Colonic mucosa (tissue), 4 donors: ENCODE measurements at places on chromosomes 11 and 22.

DNA sequence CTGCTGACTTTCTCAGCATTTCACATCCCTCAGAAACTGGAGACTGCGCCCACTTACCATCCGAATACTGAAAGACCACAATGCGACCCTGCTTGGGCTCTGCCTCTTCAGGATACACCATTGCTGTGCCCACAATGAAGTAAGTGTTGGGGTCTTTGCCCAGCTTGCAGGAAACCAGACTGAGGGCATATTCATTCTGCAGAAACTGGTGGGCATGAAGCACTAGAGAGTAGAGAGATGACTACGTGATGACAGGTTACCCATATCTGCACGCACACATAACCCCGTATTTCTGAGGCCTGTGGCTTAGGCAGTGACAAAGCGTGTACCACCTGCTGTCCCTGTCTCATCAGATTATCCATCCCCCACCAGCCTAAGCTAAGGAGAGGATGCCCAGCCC lies 14.6 kb upstream of the VWCE start:
- no peak for DNase-seq

DNA sequence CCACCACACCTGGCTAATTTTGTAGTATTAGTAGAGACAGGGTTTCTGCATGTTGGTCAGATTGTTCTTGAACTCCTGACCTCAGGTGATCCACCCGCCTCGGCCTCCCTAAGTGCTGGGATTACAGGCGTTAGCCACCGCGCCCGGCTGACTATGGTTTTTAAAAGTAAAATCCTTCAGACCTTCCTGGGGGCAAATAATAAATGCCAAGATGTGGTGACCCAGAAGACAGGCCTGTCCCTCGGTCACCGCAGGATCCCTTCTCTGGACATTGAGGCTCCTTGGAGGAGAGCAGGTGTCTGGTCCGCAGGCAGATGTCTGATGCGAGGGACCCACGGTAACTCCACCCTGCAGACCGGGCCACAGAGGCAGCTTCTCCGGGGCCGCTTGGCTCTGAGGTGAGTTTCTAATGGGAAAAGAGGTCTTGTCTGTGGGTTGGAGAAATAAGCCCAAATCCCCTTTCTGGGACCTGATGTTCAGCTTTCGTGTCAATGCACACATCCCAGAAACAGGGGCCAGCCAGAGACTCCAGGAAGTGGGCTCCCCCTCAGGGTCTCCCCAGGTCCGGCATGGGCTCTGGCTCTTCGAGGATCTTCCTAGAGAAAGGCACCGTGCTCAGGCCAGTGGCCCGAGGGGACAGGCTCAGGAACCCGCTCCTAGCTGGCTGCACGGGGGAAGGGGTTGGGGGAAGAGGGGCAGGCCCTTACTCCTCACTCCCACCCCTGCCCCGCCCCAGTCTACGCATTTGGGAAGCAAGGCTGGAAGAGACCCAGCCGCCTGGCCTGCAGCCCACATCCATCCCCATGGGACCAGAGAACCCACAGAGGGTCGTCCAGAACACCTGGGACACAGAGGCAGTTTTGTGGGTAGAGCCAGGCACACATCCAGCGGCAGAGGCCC lies 100.6 kb downstream of the WNT7B start:
- DNase-seq, result no peak

GRCh38 chr11:34359548-34359891 lies 1.7 kb upstream of the ABTB2 start:
- DNase-seq, result no peak

GRCh38 chr11:110829873-110830272 lies 117.6 kb upstream of the ARHGAP20 start:
- no peak for DNase-seq

DNA sequence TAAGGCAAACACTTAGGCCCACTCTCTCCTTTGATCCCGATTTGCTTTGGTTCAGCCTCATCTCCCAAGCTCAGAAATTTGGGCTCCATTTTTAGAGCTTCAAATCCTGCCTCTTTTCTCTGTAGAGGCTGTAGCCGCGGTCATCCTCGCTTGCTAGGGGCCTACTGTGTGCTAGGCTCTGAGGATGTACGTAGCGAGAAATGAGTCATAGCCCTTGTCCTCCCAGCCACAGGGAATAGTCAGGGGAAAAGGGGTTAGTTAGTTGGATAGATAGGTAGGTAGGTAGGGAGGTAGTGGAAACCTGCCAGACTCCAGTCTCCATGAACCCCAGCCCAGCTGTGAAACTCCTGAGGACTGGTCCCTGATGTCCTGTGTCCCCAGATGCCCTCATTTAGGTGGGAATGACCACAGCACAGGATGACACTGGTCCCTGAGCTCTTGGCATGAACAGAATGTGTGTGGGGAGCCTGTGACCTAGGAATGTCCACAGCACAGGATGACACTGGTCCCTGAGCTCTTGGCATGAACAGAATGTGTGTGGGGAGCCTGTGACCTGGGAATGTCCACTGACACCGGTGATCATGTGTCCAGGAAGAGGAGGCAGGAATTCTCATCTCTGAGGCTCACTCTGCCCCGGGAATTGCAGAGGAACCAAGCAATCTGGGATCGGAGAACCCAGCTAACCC lies 21.4 kb upstream of the HMOX1 start:
- no peak for DNase-seq

DNA sequence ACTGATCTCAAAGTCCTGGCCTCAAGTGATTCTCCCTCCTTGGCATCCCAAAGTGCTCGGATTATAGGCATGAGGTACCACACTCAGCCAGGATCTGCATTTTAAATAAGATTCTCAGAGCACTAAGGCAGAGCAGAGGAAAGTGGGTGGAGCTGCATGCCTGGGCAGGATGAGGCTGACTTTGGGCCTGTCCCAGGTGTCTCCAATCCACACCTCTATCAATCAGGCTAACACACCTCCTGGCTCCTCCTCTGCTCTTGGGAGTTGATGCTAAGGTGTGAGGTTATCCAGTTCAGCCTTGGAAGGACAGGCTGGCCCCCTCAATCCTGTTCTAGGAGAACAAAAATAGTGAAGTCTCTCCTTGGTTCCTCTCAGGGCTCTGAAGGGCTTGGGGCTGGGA lies 30.2 kb upstream of the P2RY2 start:
- no peak for DNase-seq

DNA sequence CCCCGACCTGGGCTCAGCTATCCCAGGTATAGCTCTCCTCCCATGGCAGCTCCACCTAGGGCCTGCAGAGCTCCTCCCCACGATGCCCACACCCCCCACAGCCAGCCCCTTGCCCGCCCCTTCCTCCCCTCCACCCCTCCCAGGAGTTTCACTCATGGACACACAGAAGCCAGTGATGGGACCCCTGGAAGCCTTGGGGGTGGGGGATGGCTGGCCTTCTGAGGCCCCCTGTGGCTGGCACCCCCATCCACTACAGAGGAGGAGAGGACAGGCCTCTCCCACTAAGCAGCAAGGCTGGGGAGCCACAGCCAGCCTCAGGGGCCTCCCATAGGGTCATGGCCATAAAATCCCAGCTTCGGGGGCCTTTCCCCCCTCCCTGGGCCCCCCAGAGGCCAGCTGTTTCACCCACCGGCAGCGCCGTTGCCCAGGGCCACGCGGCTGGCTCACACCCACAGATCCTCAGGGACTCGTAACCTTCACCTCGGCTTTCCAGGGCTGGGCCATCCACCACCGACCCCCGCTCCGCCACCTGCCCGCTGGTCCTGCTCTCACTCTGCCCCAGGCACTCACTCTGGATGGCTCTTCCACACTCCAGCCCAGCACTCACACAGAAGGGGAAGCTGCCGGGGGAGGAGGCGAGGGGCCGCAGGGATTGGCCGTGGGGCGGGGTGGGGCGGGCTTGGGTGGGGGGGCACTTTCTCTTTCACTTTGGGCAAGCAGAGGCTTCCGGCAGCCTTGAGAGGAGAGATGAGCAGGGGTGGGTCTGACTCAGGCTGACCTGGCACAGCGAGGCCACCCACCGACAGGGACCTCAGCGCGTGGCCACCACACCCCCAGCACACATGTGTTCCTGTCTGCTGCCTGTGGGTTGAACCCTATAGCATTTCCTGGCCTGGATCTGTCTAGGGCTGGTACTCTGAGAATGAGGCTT lies 2.2 kb downstream of the SLC25A22 start:
- peak; percentile 78 for DNase-seq

DNA sequence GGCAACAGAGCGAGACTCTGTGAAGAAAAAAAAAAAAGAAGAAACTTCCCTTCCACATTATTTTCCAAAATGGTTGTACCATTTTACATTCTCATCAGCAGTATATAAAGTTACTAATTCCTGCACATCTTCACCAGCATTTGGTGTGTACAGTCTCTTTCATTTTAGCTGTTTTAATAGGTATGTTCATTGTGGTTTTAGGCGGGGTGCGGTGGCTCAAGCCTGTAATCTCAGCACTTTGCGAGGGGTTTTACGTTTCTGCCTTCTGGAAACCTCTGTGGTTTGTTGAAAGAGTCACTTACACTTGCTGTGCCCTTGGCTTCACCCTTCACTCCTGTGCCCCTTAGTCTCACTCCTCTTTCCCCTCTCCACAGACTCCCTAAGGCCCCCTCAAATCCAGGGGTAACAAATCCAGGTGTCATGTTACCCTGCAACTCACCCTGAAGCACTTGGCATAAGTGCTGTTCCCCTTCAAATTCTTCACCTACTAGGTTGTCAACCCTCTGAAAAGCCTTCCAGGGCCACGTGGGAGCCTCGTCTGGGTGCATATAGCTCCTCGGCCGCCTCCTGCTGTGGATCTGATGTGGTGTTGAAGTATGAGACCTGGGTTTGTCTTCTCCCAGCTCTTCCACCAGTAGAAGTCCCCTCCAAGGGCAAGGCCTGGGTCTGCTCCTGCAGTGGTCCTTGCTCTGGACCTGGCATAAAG lies 20.8 kb downstream of the TOB2 start:
- no peak for DNase-seq

- no peak for DNase-seq
These were observed 1182.5 kb downstream of the LRRC4C start for GRCh38 chr11:40276960-40277359.

- peak; percentile 37 for DNase-seq
These were observed 102.4 kb upstream of the TIMP3 start for GRCh38 chr22:32699001-32699582.

GRCh38 chr22:37734402-37734700 lies 37.5 kb downstream of the TRIOBP start:
- DNase-seq, result no peak

GRCh38 chr11:120130176-120130980 lies 7.5 kb downstream of the TRIM29 start:
- DNase-seq, result no peak

- DNase-seq, result no peak
These were observed 18.5 kb downstream of the GRK3 start for GRCh38 chr22:25582946-25583345.

- DNase-seq, result no peak
These were observed 188.9 kb downstream of the MYO18B start for GRCh38 chr22:25930788-25931310.

- no peak for DNase-seq
These were observed 15.2 kb downstream of the POLR3H start for GRCh38 chr22:41528938-41529561.

DNA sequence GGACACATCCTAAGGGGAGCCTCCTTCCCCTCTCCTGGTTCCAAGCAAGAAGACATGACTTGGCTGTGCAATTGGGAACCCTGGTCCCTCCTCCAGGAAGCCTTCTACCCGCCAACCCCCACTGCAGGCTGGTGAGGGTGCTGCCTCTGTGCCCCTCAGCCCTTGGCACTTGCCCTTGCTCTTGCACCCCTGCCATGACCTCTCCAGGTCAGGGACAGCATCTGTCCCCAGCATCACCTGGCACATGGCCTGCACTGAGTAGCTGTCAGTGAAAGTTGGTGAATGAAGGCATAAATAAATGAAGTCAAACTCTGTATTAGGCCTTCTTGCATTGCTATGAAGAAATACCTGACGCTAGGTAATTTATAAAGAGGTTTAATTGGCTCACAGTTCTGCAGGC lies 1.9 kb upstream of the GTSE1 start:
- no peak for DNase-seq

DNA sequence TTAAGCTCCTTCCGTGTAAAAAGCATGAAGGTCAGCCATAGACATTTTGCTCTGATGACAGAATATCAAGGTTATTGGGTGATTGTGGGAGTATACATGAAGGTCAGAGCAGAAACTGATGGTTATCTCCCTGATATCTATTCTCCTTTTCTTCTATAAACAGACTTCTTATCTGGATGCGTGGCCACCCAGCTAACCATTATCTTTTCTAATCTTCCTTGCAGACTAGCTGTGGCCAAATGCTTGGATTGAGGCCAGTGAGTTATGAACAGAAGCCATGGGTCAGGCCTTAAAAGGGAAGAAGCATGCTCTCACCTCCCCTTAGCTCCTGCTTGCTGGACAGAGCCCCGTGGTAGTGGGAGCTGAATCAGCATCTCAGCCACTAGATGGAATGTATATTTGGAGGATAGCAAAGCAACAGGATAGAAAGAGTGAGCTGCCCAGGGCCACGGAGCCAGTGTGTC lies 31.3 kb upstream of the LRRC55 start:
- no peak for DNase-seq

- peak; percentile 14 for DNase-seq
These were observed 1.0 kb upstream of the RAB3IL1 start for GRCh38 chr11:61918251-61918937.

DNA sequence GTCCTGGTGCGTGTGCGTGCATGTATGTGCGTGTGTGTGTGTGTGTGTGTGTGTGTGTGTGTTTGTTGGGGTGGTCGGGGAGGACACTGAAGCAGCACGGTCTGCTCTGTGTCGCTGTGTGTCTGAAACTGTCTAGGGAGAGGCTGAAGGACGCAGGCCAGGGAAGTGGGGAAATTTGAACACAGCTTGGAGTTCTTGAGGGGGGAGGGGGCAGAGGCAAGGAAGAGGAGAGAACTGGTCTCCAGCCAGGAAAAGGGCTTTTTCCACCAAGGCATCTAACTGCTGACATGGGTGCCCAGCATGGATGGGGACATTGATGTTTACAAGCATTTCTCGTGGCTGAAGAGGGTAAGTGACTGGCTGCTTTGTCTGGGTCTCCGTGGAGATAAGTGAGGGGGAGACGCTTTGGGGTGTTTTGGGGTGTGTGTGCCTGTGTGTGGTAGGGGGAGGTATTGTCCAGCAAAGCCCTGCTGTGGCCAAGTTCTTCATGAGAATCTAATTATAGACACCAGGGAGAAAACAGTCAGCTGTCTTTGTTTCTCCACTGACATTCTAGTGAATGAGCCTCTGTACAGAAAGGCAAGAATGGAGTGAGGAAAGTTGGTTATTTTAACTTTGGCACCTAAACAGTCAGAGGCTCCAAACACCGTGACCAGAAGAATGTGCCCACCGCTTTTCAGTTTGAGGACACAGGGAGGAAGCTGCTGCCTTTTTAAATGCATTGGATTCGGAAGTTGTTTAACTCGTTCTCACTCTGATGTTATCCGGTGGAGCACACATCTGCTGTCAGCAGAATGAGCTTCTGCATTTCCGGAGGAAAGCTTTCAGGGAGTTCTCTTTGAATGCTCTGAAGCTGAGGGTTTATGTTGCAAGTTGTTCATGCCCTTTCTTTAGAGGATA lies 63.7 kb downstream of the PPFIBP2 start:
- DNase-seq, result peak; percentile 54

DNA sequence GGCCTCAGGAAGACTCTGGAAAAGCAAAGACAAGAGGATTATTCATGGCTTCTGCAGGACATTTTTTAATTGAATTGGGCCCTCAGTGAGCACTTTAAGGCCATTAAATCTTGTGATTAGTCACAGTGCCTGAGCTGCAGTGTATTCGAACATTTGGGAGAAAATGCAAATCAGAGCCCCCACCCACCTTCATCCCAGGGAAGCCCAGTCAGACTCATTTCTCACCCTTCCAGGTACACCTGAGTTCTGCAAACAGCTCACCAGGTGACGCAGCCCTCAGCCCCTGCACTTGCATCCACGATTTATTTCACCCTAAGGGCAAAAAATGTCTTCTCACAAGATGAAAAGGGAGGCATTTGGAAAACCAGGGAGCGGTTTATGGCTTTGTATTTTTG lies 128.7 kb downstream of the MPPED1 start:
- no peak for DNase-seq

- no peak for DNase-seq
These were observed 11.6 kb downstream of the GRIK4 start for GRCh38 chr11:120523196-120523595.

- DNase-seq, result no peak
These were observed 39.1 kb upstream of the SHISAL1 start for GRCh38 chr22:44351685-44352377.
